ENCODE measurements at places on chromosomes 1 and 21.

DNA sequence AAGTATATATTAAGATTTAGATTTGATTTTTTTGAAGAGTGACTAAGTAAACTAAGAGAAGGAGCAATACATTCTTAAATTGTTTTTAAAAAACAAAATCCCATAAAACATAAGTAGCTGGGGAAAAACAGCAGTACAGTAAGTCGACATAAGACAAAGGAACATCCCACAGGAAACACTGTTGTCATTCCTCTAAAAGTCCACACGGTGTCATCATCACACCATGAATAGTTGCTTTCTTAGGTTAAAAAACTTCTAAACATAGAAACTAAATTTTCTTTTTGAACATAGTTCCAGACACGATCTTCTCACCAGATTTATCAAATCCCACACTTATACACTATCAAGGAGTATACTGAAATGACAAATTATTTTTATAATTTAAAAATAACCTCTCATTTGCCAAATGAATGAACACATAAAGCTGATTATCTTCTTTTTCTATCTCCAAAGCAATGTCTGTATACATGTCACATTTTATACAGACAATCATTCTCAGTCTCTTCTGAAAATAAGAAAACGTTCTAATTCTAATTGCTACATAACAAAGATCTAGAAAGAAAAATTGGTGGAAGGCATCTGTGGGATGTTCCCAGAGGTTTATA is 15.8 kb downstream of the ODF2L start:
- DNase-seq: no peak

DNA sequence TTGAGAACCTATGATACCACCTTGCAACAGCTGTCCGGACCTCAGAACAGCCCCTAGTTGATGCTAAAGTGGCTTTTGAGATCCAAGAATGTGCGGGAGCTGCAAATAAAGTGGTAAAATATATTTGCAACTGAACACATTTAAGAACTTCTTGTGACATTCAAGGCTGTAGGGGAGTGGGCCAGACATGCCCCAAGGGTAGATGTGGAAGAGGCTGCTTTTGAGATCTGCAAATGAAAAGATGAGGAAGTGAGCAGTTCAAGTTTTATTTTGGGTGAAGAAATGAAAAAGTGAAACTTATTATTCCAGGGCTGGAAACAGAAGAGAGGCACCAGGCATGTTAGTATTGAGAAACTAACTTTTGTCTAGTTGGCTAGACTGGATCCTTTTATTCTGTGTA is 359.5 kb upstream of the PLXNA2 start:
- no peak for DNase-seq

DNA sequence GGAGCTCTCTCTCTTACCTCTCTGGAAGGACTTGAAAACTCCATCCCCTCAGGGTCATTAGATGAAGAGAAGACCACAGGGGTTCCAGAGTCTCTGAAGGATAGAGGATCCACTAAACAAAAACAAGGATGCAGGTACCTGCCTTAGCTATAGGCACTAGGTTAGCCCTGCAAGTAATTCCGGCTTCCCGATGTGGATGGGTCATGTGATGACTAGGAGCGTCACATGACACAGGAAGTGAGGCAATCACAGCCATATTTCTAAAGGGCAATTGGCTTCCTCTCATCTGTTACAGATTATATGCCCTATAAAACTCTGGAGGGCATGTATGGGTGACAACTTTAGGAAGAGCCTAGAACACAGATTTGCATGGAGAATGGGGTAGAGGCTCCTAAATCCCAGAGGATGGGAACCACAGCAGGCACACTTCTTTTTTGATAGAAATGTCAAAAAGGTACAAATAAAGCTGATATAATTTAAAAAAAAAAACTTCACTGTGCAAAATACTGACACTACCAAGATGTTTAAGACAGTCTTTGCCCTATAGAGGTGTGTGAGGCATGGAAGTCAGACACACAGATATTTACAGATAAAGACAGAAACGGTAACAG is 14.1 kb downstream of the ENTREP3 start:
- peak; percentile 59 for DNase-seq

GRCh38 chr1:235391874-235392273 is 24.6 kb downstream of the TBCE start:
- DNase-seq: no peak

DNA sequence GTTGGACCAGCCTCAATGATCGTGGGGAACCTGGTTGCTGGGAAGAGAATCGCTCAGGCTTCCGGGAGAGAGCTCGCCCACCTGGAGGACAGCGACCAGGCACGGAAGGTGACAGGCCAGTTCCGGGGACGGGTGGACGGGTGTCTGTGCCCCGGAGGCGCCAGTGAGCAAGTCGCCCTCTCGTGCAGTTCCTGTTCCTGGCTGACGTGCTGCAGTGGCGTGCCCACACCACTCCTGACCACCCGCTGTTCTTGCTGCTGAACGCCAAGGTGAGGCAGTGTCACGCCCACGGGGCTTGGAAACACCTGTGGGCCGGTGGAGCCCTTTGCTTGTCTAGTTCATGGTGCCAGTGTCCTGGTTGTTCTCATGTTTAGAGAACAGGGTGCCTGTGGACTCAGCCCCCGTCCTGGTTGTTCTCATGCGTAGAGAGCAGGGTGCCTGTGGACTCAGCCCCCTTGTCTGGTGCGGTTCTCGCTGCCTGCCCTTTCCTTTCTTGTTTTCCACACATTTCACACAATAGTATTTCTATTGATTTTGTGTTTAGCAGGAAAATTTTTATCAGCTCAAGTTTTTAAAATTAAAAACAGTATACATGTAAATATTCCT is 53.1 kb downstream of the S100B start:
- DNase-seq: no peak

DNA sequence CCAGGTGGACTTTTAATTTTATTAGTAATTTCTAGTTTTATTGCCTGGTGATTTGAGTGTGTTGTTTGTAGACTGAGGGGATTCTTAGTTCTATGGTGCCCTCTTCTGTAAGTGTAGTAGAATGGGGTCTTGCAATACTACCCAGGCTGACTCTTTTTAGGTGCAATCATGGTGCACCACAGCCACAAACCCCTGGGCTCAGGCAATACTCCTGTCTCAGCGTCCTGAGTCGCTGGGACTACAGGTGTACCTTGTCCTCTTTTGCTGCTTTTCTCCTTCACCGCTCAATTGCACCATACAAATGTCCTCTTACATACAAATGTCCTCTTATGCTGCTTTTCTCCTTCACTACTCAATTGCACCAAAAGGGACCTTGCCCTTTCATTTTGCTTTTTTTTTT is 43.1 kb downstream of the SCP2 start:
- no peak for DNase-seq
